T1000 (cell line): ENCODE measurements at places on chromosomes 3 and 15.

- no peak for DNase-seq
Observed at GRCh38 chr15:66706225-66706732, 4.2 kb downstream of the SMAD6 start.

DNA sequence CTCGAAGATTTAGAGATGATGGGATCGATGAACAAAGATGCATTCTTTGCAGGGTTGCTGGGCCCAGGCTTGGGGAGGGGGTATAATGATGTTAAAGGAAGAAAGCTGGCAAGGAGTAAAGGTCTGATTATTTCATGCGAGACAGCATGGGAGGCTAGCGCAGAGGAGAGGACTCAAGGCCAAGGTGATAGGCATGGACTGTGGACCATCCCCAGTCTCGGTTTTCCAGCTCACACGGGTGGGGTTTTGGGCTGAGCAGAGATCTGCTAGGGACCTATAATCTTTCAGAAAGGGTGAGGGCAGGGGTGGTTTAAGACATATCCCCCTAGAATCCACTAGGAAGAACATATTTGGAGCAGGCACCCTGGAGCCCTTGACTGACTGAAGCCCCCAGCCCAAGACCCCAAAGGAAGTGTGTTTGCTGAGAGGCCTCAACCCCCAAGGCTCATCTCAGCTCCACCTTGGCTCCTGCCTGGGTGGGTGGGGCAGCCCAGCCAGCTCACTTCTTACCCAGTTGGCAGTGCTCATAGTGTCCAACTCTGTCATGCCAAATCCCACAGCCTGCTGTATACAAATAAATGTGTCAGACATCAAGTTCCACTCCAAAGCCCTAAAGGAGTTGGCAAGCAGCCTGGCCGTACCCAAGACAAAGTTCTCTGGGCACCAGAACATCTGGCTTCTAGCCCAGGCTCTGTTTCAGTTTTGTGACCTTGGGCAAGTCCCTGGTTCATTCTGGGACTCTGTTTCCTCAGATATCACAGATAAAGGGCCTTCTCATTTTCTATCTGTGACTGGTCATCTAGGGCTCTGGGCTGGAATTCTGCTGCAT lies 17.9 kb downstream of the ACSBG1 start:
- DNase-seq: no peak

- no peak for DNase-seq
Observed at GRCh38 chr3:38054499-38055001, 15.5 kb downstream of the DLEC1 start.

DNA sequence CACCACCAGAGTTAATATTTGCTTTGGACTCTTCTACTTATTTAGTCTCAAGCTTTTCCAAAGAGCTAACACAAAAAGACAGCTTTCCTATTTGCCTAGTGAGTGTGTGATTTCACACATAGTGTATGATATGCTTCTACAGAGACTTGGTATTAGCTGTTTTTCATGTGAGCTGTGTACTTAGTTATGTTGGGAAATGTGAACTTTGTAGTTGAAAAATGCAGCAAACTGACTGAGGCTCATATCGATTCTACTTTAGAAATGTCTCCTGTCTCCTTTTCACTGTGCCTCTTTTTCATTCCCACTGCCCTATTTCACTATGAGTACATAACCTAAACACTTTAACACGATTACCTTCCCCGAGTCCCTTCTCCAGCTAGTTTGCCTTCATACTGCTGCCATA lies 136.5 kb downstream of the ALCAM start:
- DNase-seq: no peak

DNA sequence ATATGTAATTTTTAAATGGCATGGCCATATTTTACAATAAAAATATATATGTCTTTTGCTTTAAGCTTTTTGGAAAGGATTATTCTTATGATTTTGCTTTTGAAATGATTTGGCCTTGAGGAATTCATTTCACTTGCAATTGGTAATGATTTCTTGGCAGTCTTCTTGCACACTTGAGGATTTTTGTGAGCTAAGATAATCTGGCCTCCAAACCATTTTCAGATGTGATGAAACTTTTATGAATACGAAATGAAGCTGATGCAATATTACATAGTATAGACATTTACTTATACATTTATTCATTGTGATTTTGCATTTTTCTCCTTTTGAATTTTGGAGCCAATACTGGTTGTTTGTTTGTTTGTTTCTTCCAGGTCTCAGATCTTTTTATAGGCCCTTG lies 6.4 kb upstream of the SH2D7 start:
- DNase-seq: no peak

- DNase-seq: no peak
Observed at GRCh38 chr3:132625613-132626012, 28.5 kb downstream of the ACKR4 start.

DNA sequence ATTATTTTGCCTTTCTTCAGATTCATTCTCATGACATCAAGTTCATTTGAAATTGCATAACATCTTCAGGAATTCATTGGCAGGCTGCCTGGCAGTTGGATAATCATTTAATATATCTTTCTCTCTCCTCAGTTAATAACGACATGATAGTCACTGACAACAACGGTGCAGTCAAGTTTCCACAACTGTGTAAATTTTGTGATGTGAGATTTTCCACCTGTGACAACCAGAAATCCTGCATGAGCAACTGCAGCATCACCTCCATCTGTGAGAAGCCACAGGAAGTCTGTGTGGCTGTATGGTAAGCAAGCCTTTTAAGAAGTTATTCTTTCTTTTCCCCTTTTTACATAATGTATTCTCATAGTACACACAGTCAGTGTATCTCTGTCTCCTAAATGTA lies 38.2 kb downstream of the TGFBR2 start:
- no peak for DNase-seq

- no peak for DNase-seq
Observed at GRCh38 chr15:93837450-93837849, 393.9 kb upstream of the MCTP2 start.

DNA sequence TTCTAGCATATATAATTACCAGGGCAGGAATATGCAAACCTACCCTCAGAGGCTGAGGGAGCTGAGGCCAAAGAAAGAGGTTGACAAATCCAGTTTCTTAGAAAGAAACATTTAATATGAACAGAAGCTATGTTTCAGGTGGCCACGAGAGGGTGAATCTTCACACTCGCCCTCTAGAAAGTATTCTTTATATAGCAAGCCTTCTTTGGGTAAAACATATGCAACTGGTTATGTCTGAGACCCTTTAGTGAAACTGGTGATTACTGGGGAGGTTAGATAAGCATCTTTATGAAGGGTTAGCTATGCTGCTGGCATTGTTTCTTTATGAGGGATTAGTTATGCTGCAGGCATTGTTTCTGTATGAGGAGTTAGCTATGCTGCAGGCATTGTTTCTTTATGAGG lies 50.7 kb upstream of the GOLGA6L2 start:
- no peak for DNase-seq

DNA sequence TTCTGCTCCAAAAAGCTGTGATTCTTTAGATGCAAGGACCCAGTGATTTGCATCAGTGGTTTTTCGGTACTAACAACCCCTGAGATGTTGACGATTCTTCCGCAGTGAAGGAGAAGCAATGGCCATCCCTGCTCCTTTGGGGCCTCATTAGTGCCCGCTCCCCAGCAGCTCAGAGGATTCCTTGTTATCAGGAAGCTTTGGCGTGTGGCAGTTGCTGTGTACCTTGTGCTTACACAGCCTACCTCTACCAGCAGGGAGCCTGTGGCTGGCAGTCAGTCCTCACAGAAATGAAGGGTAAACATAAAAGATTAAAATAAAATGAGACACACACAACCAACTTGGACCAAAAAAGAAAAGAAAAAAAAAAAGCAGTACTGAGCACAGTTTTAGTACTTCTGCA lies 55.2 kb downstream of the CNTN3 start:
- DNase-seq: no peak

DNA sequence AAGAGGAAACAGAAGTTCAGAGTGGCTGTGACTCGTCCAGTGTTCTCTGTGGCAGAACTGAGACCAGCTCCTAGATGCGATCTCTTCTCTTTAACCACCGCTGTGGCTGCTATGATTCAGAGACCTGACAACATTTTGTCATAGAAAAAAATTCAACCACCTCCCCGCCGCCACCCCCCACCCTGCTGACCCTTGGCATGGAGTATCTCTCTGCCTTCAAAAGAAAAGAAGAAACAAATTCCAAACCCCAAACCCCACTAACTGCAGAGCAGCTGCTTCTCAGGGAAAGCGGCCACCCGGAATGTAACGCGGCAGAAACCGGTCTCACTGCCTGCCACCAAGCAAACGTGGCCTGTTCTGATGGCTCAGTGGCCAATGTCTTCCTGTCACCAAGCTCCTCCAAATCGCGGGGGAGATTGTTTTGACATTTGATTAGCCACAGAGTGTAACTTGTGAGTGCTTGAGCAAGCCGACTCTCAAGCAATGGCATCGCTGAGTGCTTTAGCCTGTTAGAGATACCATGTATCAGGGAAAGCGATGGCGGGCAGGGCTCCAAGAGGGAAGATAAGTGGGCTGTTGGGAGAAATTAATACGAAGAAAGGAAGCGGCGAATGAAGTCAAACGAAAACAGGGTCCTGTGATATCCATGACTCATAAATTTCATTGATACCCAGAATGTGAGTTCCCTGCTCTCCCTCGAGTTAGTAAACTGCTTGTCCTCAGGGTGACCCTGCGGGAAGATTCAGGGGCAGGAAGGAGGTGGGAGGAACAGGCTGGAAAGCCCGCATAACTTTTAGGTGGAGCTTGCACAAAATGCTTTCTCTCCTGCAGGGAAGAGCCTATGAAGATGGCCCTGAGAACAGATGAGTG lies 44.8 kb upstream of the TLE3 start:
- DNase-seq: no peak

DNA sequence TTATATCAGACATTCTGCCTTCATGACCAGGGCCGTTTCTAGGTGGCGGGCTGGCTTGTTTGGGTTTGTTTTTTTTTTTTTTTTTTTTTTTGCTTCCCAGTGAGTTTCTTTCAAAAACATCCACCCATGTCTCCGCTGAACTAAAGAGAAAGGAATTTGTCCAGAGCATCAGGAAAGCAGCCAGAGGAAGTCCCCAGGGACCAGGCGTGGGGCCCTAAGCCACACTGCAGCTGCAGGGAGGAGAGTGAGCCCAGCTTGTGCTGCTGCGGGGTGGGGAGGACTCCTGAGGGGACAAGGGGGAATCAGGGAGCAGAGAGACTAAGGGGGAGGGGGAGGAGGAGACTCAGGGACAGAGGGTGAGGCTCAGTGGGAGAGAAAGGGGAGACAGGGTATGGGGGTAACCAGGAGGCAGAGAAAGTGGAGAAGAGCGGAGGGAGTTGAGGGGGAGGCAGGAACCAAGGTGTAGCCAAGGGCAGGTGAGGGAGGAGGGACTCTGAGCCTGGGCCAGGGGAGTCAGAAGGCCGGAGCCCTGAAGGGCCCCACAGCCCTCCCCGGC lies 49.5 kb downstream of the CYP11A1 start:
- DNase-seq: peak; percentile 89

DNA sequence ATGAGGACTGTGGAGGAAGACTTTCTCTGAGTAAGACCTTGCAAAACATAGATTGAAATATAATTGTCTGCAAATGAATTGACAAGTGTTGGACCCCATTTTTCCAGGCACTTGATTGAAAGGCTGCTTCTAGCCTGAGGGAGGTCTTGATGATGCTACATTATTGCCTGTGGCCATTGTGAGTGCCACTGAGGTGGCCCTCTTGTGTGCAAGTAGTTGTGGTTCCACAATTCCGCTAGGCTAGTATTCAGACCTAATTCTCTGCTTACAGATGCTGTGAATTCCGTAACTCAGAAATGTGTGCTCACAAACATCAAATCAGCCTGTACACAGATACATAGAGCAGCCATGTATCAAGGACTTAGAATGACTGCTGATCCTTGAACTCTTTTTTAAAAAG lies 34.7 kb downstream of the FNDC3B start:
- no peak for DNase-seq

- DNase-seq: peak; percentile 48
Observed at GRCh38 chr15:67967871-67968431, 86.2 kb upstream of the PIAS1 start.

- no peak for DNase-seq
Observed at GRCh38 chr3:54122324-54123002, at the start of gene CACNA2D3. CACNA2D3 (plus strand) TSS chr3:54122552.

DNA sequence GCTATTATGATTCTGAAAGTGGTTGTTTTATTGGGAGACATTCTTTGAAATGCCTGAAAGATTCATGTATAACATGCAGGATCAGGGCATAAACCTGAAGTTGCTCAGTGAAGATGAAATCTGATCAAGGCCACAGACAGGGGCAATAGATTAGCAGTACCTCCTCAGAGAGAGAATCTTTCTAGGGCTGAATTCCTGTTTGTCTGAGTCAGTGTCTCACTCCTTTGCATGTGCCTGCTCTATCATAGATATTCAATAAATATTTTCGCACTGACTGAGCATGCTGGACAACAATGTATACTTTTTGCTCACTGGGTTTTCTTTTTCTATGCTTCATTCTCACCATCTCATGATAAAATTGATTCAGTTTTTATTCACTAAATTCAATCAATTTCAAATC lies 49.8 kb upstream of the PFN2 start:
- peak; percentile 7 for DNase-seq

DNA sequence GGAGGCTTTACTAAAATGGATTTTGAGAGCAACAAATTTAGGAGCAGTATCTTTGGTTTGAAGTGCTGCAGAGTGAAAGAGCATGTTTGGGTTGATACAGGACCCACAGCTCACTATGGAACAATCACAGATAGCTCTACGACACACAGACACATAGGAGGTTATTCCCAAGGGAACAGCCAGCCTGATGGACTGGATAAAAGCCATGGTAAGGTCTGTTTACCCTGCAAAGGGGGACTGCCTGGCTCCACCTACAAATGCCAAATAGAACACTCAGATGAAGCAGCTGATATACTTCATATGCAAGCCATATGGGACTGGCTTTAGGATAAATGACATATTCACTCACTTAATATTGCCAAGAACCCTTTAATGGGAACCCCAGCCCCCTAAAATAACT lies 75.4 kb downstream of the CDC25A start:
- no peak for DNase-seq

DNA sequence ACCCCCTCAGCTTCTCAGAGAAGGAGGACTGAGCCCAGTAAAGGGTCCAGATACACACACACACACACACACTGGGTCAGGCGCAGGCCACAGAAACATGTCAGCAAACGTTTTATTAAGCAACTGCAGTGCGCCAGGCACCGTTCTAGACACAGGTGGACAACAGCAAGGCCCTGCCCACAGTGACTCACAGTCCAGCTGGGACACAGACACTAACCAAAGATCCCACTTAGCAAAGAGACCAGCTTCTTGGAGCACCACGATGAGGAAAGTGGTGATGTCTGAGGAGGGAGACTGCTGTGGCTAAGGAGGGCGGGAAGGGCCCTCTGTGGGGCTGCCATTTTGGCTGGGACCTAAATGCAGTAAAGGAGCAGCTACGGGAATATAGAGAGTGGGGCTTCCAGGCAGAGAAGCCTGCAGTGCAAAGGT lies 2.8 kb upstream of the VILL start:
- no peak for DNase-seq

GRCh38 chr3:188421836-188422540 lies 268.0 kb downstream of the LPP start:
- no peak for DNase-seq

GRCh38 chr3:196163666-196164493 lies 47.3 kb downstream of the ZDHHC19 start:
- no peak for DNase-seq

GRCh38 chr15:33089878-33090757 lies 104.4 kb downstream of the FMN1 start:
- no peak for DNase-seq
